ENCODE measurements at places on chromosomes 5 and 9.
A peak's percentile ranks its signal among the peaks of the same experiment; 100 is the strongest.

DNA sequence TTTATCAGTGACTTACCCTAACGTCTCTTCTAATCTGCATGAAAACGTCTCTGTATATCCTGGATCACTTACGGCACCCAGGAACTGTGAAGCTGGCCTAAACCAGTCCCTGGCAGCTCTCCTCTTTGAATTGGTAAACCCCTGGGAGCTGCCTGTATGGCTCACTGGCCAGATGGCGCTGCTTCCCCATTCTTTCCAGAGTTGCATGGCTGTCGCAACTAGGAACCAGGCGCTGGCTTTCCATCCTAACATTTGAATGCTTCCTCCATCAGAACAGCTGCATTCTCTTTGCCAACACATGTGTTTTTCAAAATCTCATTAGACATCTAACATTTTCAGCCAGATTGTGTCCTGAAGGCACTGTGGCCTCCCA lies 8.0 kb upstream of the PCA3 start:
- peak; percentile 34 for DNase-seq

- DNase-seq = no peak
These were observed 53.4 kb downstream of the ROR2 start for GRCh38 chr9:91896513-91897121.

DNA sequence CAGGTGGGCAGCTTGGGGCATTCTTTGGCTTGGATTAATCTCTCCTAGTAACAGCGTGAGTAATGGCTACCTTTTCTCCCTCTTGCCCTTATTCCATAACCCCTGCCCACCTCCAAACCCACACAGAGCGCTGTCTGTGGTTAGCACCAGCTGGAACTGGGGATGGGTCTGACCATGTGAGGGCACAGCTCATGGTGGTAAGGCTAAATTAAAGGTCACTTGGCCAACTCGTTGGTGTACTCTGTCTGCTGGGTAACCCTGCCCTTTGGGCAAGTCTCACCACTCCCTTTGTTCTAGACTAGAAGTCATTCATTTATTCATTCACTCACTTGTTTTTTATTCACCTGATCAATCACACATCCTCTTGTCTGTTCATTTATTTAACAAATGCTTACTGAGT lies 27.8 kb downstream of the PPARGC1B start:
- DNase-seq = no peak

GRCh38 chr5:53557386-53557785 lies 3.1 kb upstream of the NDUFS4 start:
- DNase-seq = no peak

DNA sequence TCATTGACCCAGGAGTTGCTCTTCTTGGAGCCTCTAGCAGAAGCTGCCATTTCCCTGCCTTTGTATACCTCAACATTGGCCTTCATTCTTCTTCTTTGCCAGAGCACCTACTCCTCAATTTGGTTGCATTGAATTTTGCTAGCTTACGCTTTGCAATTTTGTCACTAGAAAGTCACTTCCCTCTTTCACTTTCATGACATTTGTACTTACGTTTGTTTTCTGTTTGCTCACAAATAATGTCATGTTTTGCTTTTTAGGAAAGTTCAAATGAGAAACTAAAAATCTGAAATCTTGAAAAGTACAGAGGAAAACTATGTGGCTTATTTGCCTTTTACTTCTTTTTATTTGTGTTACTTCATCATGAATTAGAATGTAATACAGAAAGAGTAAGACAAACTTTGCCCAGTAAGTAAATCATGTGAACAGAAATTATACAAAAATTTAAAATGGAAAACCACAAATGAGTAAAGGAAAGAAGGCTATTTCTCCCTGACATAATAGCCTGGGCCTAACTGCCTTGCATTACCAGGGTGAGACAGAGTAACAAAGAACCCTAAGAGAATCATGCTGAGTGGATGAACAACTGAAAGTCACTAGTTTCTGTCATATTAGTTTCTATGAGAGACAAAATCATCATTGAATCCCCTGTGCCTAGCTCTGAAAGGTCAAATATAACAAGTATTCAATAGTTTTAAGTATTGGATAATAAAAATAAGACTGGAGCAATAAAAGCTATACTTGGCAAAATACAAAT lies 7.4 kb upstream of the IFNA1 start:
- no peak for DNase-seq

- DNase-seq = no peak
These were observed 111.6 kb downstream of the CTNND2 start for GRCh38 chr5:11792621-11793020.

DNA sequence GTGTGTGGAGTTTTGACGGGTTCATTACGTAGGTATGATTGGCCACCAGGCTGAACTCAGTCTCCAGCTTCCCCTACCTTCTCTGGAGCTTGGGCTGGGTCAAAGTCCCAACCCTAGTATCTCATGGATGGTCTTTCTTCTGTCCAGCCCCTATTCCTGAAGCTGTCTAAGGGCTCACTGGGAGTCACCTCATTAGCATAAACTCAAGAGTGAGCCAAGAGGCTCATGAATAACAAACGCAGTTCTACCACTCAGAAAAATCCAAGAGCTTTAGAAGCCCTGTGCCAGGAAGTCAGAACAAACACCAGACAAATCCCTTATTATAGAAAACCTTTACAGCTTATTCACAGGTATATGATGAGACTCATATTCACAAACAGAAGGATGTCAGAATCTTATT lies 180.3 kb upstream of the NFIL3 start:
- no peak for DNase-seq

- no peak for DNase-seq
These were observed 8.6 kb downstream of the NIPBL start for GRCh38 chr5:36885149-36885548.

- no peak for DNase-seq
These were observed 186.7 kb upstream of the NR4A3 start for GRCh38 chr9:99635032-99635431.

- peak; percentile 2 for DNase-seq
These were observed 479.5 kb downstream of the TAF11L14 start for GRCh38 chr5:18113721-18114120.

- DNase-seq = no peak
These were observed 243.5 kb downstream of the MAST4 start for GRCh38 chr5:66839636-66840185.

DNA sequence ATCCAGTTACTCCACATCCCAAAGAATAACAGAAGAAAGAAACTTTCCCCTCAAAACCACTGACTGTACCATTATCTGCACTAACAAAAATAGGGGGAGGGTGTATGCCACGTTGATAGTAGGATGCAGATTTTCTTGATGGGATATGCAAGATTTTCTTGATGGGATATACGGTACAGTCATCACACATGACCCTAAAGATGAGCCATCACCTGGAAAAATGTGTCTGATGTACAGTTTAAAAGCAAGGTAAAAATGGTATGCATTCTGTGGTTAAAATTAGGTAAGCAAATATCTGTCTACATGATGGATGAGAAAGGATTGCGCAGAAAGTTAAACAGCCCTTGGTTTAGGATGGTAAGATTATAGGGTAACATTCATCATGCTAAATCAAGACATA lies 8.6 kb downstream of the COL23A1 start:
- DNase-seq = no peak

Data from hippocampal formation (tissue), 2 donors.